ENCODE measurements at places on chromosomes 12 and 14.

DNA sequence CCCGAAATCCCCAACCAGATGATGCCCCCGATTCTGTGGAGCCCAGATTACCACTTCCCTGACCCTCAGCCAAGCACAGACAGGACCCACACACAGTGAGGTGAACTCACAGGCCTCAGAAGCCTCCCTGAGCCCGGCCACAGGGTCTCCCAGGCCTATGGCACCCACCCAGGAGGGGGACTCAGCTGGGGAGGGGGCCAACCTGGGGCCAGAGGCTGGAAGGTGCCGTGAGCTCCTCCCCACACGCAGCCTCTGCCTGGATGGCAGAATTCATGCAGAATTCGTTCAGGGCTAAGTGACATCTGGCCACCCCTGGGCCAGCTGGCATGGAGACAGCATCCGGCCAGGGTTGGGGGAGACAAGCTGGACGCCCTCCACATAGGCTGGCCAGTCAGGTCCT is 11.8 kb downstream of the TMEM179 start:
- DNase-seq = no peak

GRCh38 chr12:112283546-112283945 is 98.7 kb downstream of the HECTD4 start:
- no peak for DNase-seq

- DNase-seq = no peak
Measured at GRCh38 chr12:64240781-64241180, 18.7 kb upstream of the KICS2 start.

- no peak for DNase-seq
Measured at GRCh38 chr12:26735249-26735639, 97.8 kb downstream of the ITPR2 start.

- no peak for DNase-seq
Measured at GRCh38 chr14:29310757-29311156, 544.2 kb downstream of the FOXG1 start.

DNA sequence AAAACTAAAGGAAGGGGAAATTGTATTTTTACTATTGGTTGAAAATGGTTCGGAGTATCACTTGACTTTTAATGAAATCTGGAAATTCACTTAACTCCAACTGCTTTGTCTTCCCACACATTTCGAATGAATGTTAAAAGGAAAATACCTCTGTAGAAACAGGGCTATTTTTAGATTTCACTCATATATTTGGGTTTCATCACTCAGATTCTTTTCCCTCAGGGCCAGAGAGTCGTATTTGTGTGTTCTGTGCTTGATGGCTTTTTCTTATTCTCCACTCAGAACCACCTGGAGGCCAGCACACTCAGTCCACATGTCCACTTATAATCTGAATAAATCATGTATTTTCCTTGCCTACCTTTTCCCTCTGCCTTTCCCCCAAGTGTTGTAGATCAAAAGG is 40.0 kb downstream of the DAAM1 start:
- DNase-seq = no peak

DNA sequence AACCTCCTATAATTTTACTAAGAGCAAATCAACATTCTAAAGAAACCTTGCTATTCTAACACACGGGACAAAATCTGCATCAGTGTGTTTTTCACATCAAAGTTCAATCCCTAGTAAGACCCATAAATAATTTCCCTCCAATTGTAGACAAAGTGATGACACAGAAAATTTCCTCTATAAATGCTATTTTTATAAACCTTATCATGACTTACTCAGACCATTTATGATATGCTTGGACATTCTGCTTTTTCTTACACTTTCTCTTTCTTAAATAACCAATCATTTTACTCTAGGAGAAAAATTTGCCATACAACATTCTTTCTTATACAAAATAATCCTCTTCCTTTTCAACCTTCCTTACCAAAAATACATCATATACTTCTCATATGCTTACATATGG is 67.0 kb downstream of the SDR9C7 start:
- no peak for DNase-seq

DNA sequence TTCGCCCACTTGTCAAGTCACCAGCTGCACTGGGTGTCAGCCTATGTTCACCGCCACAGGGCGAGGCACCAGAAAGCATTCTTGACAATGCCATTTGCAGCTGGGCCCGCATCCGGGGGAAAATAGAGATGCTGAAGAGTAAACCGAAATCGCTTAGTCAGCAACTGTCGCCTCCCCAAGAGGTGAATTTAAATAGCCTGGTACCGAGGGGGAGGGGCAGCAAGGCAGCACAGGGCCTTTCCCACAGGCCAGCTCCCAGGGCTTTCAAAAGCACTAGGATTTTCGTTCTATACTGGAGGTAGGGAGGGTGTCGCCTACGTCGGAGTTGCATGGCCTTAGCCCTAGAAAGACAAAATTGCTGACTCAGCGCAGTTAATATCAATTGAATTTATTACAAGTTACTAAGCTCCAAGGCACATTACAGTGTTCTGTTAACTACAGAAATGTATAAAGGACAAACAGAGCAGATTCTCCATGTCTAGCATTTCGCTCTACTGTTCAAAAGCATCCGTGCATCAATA is 4.3 kb downstream of the IRF2BPL start:
- peak; percentile 65 for DNase-seq

DNA sequence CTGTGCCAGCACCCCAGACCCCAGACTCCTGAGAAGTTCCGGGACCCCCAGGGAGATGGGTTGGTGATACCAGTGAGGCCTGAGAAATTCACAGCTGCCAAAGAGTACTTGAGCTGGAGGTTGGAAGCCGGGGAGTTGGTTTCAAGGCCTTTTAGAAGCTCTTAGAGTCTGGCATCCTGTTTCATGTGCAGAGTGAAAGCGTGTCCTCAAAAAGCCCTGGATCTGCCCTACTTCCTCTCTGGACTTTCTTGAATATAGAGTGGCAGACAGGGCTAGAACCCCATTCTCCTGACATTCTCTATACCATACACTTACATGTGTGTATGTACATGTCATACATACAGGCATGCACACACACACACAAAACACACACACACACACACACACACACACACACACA is 31.3 kb upstream of the PPM1A start:
- DNase-seq = no peak

GRCh38 chr12:52771505-52771904 is 5.6 kb downstream of the KRT76 start:
- no peak for DNase-seq

DNA sequence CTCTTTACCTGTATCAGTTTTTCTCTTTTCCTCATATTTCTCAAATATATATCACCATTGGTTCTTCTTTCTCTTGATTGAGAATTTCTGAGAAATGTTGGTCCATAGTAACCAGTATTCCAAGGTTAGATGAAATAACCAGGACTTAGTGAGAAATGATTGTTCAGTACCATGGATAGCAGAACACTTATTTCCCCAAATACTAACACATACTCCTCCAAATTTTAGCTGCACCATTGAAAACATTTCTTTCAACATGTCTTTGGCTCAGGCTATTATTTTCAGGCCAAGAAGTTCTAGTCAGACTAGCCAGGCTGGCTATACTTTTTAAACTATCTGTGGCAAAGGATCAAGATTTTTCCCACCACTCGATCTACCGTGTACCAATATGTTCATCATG is 113.3 kb downstream of the PTPRO start:
- DNase-seq = no peak

GRCh38 chr14:65502676-65503124 is 90.2 kb downstream of the FUT8 start:
- no peak for DNase-seq

- no peak for DNase-seq
Measured at GRCh38 chr12:86590296-86590695, 334.1 kb upstream of the MGAT4C start.

- no peak for DNase-seq
Measured at GRCh38 chr14:33480887-33481184, 470.0 kb downstream of the EGLN3 start.

- no peak for DNase-seq
Measured at GRCh38 chr14:69715725-69716477, 51.0 kb upstream of the SRSF5 start.

DNA sequence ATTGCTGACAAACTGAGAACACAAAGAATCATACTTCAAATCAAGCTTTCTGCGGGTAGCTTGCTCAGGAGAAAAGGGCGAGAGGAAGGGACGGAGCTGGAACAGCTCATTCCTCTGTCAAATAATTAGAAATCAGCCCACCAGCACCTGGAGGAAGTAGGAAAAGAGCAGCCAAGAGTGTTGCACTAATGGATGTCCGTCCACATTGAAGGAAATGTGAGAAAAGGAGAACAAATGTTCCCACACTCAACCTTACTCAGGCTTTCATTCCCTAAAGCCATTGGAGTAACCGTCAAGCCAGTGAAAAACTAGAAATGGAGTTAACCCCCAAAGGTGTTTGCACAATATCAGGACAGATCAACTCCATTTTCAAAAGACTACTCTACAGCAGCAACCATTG is 233.0 kb upstream of the PRKD1 start:
- no peak for DNase-seq

GRCh38 chr14:29168149-29168548 is 401.6 kb downstream of the FOXG1 start:
- DNase-seq = no peak

- DNase-seq = no peak
Measured at GRCh38 chr12:42921741-42922504, 332.4 kb upstream of the PRICKLE1 start.

DNA sequence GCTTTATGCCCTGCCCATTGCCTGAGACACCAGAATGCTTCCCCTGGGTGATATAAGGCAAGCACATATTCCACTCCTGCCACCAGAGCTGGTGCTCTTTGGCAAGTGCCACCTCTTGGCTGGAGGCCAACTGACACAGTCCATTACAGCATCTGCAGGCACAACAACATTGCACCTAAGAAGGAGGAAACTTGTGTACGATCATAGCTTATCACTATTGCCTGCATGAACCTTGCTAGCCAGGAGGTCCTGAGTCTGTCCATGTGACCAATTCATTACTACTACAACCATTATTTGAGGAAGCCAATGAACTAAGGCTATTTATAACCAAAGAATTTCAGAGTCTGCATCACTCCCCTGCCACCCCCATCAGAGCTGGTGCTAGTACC is 119.8 kb upstream of the SCAF11 start:
- DNase-seq = no peak

DNA sequence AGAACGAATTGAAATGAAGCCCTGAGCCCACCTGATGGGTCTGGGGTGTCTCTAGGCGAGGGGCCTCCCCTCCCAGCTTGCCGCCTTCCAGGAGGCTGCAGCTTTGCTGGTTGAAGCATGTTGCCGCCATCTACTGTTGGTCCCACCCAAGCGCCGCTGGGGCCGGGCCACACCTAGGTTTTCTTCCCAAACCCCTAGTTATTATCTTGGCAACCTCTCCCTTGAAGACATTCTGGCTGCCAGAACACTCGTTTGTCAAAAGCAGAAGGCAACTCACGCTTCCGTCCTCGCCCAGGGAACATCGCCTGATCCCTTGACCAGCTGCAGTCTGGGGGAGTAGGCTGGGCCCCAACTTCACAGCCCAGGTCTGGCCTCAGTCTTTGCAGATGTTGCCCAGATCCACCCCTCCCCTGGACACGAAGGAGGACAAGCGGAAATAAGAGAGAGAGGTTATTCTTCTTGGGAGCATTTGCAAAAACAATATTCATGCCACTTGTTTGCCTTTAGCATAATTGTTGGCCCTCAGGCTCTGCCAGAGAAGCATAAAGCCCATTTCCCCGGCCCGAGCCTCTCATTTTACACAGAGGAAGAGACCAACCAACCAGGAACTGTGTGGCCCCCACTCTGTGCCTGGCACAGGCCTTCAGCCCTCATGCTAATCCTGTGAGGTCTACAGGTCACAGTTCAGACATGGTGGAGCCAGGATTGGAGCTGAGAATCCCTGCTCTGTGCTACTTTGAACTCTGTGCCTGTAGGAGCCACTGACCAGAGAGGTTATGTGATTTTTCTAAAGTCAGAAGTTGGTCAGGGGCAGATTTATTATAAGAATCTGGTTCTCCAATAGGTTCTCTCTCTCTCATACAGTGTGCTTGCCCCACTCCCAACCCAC is 6.8 kb downstream of the EMP1 start:
- no peak for DNase-seq

- DNase-seq = peak; percentile 73
Measured at GRCh38 chr14:60247994-60248696, 876 bp upstream of the PPM1A start.

DNA sequence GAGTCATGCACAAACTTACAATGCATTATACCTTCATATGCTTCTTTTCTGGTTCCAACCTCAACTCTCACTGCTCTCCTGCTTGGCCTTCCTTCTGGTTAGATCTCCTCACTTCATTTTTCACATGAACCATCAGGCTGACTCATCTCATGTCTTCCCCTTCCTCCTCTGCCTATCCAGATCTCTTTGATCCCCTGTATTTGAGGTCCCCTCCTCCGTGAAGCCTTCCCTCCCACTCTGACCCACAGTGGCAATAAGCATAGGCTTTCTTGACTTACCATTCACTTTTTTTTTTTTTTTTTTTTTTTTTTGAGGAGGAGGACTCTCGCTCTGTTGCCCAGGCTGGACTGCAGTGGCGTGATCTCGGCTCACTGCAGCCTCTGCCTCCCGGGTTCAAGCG is 14.7 kb upstream of the ASIC1 start:
- no peak for DNase-seq

GRCh38 chr14:55412676-55413075 is 1.0 kb upstream of the ATG14 start:
- DNase-seq = no peak

DNA sequence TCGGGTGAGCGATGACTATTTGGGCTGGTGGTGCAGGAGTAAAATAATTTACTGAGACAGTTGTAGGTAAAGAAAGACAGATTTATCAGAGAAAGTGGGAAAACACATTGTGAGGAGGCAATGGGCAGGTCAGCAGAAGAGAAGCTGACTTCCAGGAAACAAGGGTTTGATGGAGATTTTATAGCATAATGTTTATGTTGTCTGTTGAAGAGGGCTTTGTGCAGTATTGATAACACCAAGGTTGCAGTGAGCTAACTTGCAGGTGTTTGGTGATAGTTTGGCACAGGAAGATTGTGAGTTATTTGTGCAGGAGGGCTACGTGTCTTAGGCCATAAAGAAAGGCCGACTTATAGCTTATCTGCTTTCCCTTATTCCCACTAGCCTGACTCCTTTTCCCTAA is 72.2 kb downstream of the DHRS2 start:
- no peak for DNase-seq

DNA sequence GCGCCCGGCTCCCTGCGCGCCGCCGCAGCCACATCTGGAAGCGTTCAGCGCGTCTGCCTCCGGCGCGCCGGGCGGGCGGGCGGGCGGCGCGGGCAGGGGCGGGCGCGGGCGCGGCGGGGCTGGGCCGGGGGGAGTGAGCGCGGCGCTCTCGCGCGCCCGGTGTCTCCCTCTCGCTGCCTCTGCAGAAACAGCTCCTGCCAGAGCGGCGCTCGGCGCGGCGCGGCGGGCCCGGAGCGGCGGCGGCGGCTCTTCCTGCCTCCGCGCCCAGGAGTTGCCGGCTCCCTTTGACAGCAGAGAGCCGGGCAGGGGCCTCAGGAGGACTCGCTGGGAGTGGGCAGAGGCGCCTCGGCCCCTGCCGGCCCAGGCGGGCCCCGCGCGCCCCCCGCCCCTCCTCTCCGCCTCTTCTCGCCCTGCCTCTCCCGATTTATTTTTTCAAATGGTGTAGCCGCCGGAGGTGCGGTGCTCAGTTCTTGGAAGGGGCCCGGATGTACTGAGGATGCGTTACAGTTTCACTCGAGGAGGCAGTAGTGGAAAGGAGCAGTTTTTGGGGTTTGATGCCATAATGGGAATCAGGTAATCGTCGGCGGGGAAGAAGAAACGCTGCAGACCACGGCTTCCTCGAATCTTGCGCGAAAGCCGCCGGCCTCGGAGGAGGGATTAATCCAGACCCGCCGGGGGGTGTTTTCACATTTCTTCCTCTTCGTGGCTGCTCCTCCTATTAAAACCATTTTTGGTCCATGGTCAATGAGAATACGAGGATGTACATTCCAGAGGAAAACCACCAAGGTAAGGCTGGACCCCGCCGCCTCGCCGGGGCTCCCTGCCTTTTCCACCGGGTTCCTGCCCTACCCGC is at the start of gene CACNA1C:
Gene CACNA1C, plus strand, starts transcription at position 162 of the 853 bp plus-strand sequence. Its CDS starts 576 bp downstream, at position 738.
- no peak for DNase-seq
